ENCODE measurements at places on chromosomes 6 and 20.
A peak's percentile ranks its signal among the peaks of the same experiment; 100 is the strongest.

DNA sequence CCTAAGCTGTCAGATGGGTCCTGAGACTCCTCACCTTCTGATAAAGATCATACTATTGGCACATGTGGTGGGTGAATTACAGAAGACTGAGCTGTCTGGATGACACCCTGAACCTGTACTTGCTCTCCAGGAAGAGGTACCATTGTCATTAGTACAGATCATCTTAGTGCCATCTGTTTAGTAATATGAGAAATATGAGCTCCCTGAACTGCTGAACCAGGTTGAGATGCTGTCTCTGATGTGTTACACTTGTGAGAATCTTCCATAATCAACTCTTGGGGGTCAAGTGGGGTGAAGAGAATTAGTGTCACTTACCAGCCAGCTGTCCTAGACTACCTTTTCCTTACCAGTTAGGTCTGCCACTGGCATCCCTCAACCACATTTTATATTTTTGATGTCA is 531.0 kb downstream of the EPHA7 start:
- no peak for DNase-seq

DNA sequence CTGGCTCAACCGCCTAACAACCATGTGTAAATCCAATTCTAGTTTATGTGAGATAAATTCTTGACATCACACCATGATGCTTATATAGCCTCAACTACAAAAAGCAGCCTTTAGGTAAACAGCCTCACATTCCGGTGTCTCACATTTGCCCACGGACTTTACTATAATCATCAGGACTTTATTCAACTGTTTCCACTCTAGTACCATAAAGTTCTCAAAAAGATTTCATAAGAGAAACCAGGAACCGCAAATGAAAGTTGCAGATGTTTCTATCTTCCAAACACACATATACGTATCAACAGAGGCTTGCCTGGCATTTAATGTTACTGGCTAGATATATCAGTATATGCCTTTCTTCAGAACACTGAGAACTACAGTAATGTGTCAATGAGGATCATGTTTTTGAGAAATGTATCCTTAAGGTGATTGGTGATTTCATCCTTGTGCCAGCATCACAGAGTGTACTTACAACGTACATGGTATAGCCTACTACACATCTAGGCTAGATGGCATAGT is 80.0 kb downstream of the EPB41L2 start:
- no peak for DNase-seq

DNA sequence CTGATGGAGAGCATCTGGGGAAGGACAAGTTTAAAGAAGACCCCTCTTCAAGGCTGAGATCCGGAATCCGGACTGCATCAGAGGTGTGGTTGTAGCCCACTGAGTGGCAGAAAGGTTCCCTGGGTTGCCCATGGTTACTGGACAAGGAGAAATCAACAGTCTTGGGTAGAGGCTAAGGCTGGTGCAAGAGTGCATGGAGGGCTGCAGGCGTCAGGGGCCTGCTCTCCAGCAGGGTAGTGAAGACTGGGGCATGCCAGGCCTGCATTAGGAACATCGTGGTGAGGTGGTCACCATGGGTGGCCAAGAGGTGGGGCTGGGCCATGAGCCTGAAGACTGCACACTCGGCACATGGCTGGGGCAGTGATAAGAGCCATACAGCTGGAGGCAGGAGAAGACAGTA is 91.2 kb downstream of the RNF182 start:
- no peak for DNase-seq

- no peak for DNase-seq
These were observed 30.6 kb upstream of the RIPOR2 start for GRCh38 chr6:24966381-24966780.

DNA sequence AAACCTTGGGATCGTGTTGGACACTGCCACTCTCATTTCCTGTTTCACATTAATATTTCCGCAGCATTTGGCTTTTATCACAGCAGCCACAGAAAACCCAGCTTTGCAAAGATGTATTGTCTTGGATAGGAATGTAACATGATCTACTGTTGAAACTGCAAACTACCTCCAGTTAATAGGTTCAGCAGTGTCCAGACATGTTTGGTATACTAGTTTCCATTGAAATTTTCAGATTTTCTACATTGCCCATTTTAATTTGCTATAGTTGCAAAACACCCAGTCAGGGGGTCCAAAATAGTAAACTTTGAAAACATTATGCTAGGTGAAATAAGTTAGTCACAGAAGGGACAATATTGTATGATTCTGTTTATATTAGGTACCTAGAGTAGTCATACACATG is 3.3 kb downstream of the ANKRD6 start:
- no peak for DNase-seq

GRCh38 chr6:113011801-113012200 is 664.7 kb downstream of the RFPL4B start:
- no peak for DNase-seq

DNA sequence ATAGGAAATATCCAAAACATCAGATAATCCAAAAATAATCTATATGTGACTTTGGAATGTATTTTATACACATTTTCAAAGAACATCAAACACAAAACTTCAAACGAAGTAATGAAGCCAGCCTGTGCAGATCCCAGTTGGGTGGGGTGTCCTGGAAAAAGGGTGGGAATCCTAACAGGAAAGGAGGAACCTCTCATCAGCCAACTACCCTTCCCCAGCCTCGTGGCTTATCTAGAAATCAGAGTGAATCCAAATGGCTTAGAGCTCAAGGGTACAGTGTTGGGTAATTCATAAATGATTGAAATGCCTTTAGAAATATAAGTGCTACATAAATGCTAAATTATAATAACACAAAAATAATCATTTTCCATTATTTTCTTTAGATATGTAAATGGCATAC is 115.1 kb upstream of the SOX4 start:
- no peak for DNase-seq

- no peak for DNase-seq
These were observed 161.8 kb downstream of the LRFN2 start for GRCh38 chr6:40425192-40425919.

GRCh38 chr6:53347921-53348370 is 804 bp downstream of the ELOVL5 start:
- DNase-seq, result peak; percentile 79

- DNase-seq, result no peak
These were observed 155.7 kb upstream of the CDYL start for GRCh38 chr6:4620284-4621151.

DNA sequence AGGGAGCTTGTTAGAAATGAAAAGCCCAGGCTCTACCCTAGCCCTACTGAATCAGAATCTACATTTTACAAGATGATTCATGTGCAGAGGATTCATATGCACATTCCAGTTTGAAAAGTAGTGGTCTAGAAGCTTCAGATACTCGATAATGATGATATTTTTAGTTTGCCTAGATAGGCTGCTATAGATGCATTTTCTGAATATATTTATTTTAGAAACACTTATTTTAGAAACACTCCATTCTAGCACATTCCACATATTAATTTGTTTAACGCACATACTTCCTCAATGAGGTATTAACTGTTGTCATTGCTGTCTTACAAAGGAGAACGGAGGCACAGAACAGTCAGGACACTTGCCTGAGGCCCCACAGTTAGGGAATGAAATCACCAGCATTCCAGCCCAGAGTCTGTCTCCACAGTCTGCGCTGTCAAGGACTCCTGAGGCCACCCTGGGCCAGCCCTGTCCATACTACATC is 64.4 kb downstream of the SNAP25 start:
- DNase-seq, result peak; percentile 71

DNA sequence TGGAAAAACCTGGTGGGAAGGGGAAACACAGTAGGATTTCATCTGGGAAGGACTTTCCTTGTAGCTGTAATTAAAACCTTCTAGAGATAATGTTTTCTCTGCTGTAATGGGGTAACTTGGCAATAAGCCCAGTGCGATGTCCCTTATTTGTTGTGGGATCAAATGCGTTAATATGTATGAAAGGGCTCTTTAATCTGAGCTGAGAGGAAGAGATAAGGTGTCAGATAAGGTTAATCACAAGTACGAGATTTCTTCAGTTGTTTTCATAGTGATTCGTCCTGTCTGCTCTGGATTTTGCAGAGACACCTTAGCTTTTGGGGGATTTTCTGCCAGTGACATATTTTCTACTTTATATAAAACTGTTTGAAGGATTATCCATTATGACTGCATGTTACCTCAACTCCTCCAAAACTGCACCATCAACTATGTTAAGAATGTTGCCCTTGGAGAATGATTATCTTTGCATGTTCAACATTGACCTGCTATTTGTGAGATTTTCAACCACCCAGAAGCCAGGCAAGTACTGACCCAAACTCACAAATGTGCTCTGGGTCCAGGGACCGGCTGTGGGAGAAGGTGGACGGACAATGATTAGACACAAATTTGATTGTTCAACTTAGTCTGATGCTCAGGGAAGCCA is 21.2 kb upstream of the ELOVL5 start:
- no peak for DNase-seq

GRCh38 chr6:135434991-135435390 is 62.5 kb downstream of the AHI1 start:
- DNase-seq, result no peak

DNA sequence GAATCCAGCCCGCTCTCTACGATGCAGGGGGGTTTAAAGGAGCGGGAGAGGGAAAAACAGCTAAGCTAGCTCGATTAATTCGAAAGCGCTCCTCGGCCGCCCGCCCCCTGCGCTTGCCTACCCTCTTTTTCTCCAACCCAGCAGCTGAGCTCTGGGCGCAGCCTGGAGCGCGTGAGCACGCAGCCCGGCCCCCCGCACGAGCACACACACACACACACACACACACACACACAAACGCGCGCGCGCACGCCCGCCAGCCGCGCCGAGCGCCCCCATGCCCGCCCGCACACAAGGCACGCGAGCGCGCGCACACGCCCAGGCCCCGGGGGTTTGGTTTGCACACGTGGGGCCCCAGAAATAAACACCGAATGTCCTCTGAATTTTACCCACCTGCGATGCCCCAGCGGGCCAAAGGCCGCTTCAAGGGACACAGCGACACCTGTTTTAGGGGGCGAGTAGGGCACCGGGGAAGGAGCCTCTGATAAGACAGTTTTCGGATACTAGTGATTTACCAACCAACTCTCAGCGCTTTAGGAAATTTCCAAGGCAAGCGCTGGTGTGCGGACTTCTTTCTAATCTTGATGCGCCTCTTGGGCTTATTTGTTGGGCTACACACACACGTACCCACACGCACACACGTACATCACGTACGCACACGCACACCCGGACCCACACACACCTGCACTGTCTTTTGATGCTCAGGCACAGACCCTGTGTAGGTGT is 802 bp upstream of the NRN1 start:
- peak; percentile 81 for DNase-seq

DNA sequence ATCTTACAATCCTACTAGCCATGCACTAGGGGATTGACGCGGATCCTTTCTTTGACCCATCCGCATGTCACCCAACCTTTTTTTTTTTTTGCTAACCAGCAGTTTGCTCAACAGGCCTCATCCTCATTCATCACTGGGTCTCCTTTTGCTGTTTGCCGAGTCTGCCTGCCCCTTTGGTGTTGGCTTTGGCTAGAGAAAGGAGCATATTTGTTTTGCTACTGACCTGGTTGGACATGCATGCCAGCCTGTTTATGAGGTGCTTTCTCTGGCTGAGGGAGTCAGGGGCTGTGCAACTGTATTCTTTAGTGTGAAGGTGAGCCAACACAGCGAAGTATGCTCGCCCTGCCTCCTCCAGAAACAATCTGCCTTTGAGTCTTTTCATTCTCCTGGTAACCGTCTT is 40.2 kb downstream of the E2F3 start:
- no peak for DNase-seq

GRCh38 chr6:45323656-45324224 is 4.4 kb upstream of the RUNX2 start:
- DNase-seq, result no peak

- DNase-seq, result no peak
These were observed 23.3 kb downstream of the RNF146 start for GRCh38 chr6:127289934-127290333.

- DNase-seq, result peak; percentile 91
These were observed 21.5 kb downstream of the OR2B2 start for GRCh38 chr6:27890445-27891319.

- DNase-seq, result no peak
These were observed 23.2 kb downstream of the PPP1R16B start for GRCh38 chr20:38828514-38829295.

DNA sequence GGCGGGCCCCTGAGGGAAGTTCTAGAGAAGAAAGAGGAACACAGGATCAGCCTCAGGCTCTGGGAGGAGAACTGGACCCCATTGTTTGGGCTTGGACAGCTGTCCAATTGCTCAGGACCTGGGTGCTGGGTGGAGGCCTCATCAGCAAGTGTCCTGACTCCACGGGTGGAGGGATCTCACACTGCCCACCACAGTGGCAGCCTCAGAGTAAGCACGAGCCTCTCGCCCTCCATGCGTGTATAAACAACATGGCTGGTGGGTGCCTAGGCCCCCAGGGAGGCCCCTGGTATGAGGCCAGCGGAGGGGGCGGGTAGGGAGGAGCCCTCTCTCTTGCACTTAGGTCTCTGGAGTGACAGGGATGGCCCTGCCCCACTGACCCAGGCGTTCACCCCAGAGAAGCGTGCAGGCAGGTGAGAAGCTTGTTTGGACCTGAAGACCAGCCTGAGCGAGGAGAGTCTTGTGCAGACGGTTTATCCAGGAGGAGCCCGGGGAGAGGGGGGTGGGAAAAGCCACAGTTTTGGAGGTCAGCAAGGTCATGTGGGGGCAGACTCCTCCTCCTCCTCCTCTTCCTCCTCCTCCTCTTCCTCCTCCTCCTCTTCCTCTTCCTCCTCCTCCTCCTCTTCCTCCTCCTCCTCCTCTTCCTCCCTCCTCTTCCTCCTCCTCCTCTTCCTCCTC is 41.9 kb upstream of the BHLHE23 start:
- no peak for DNase-seq

DNA sequence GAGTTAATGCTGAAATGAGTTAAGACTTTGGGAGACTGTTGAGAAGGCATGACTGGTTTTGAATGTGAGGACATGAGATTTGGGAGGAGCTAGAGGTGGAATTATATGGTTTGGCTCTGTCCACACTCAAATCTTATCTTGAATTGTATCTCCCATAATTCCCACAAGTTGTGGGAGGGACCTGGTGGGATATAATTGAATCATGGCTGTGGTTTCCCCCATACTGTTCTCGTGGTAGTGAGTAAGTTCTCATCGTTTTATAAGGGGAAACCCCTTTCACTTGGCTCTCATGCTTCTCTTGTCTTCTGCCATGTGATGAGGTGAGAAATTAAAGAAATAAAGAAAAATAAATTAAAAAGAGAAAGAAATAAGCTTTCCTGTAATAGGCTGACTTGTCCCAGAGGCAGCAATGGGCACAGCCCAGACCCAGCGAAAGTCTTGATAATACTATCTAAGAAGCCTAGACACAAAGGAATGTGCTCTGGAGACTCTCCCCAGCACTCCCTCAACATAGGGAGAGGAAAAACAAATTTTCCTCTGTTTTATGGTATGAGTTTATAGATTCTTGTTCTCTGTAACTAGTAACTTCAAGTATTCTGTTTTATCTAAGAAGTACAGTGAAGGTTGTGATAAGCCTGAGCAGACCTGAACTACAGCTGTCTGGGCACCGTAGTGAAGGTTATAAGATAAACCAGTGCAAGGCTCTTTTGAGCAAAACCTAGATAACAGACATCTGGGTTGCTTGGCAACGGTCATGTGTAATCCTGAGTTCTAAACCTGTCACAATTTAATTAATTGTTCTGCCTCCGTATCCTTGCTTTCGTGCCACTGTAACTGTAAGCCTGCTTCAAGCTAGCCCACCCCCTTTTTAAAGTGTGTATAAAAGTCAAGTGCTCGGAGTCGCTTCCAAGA is 88.9 kb upstream of the ECI2 start:
- DNase-seq, result peak; percentile 72

Measured in M059J (cell line).